ENCODE measurements at places on chromosomes 2 and 18. TPM values are rescaled to one million over a fixed set of nuclear protein-coding genes. Genes with fewer than 3 reads are reported as not detected.

Gene RNF144A
- 21.2 TPM for polyA plus RNA-seq

Gene CEBPZOS
- polyA plus RNA-seq = 58.8 TPM

Gene HOXD13
- not detected for polyA plus RNA-seq

Gene CFAP221
- polyA plus RNA-seq = not detected

Gene RGPD3
- polyA plus RNA-seq = 0.17 TPM

Gene C1QL2
- polyA plus RNA-seq = not detected

Data from naive thymus-derived CD4-positive, alpha-beta T cell (primary cell).